ENCODE measurements at places on chromosomes 1 and 21.
A peak's percentile ranks its signal among the peaks of the same experiment; 100 is the strongest.

DNA sequence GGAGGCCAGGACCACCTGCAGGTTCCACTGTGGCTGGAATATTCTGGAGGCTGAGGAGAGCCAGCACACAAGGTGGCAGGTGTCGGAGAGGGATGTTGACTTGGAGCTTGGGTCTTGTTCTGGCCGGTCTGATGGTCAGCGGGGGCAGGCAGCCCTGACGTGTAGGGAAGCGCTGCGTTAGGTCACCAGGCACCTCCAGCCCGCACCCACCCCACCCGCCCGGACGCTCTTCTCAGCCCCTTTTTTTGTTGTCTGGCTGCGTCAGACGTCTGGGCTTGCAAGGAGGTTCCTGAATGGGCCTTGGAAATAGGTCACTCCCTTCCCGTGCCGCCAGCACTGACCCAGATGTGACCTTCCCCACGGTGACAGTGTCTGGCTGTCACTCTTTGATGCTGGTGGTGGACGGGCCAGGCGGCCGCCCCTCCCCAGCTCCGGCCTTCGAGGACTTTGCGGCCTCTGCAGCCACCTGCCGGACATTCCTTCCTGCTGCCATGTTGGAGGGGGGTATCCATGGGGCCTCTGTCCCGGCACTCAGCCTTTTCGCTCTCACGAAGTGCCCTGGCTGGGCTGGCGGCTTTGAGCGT, 30.1 kb downstream of the SPSB1 start:
- DNase-seq = no peak

DNA sequence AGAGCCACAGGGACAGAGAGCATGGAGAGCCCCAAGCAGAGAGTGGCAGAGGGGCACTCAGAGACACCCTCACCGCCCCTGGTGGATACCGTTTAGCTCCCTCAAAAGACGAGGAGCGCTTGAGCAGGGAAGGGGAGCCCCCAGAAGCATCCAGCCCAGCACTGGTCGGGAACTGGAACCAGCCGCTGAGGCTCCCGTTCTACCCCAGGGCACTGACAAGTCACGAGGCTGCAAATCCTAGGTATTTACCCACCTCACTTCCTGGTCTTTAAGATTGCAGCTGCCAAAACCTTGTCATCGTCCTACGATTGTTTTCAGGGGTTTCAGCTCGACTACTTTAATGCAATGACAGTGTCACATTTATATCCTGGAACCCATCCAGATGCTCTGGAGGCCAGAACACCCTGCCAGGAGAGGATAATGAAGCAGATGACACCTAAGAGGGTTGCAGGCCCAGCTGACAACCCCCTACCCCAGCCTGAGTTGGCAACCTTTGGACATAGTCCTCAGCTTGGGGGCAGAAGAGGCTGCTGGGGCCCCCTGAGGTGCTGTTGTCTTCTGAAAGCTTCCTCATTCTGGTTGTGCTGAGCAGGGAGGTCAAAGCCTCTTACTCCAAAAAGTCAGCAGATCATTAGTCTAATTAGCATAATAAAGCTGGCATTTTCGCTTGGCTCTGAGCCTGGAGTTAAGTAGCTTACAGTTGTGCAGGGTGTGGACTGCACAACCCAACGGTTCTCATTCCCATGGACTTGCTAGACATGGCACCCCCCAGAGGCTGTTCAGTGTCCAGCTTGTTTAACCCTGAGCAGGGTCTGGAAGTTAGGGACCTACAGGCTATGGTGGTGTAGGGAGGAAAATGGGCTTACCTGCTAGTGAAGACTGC, 20.6 kb upstream of the BACE2 start:
- DNase-seq = peak; percentile 44

- no peak for DNase-seq
These were observed 56.8 kb downstream of the NFIA start for GRCh38 chr1:61138921-61139774.

DNA sequence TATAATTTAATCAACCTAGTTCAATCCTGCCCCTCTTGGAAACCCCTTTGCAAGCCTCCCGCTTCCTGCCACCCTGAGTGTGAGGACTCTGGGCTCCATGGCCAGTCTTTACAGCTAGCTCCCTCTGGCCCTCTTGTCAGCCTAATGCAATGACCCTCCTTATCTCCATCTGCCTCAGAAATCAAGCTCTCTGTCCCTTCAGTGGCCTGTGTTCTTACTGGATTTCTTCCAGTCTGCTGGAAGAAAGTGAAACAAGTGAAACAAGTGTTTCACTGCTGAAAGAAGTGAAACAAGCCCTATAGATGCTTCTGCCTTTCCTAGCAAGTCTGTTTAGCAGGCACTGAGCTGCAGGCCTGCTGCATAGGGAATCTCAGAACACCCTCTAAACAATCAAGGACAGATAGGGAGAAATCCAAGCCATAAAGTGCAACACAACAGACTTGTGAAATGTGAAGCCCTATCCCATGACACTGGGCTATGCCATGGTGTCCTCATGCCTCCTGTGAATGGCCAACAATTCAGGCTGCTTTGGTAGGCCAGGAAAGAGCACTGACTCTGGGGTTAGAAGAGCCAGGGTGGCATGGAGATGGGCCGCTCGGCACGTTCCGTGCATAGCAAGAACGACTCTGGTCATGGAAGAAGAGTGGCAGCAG, 55.9 kb downstream of the FAM163A start:
- no peak for DNase-seq

DNA sequence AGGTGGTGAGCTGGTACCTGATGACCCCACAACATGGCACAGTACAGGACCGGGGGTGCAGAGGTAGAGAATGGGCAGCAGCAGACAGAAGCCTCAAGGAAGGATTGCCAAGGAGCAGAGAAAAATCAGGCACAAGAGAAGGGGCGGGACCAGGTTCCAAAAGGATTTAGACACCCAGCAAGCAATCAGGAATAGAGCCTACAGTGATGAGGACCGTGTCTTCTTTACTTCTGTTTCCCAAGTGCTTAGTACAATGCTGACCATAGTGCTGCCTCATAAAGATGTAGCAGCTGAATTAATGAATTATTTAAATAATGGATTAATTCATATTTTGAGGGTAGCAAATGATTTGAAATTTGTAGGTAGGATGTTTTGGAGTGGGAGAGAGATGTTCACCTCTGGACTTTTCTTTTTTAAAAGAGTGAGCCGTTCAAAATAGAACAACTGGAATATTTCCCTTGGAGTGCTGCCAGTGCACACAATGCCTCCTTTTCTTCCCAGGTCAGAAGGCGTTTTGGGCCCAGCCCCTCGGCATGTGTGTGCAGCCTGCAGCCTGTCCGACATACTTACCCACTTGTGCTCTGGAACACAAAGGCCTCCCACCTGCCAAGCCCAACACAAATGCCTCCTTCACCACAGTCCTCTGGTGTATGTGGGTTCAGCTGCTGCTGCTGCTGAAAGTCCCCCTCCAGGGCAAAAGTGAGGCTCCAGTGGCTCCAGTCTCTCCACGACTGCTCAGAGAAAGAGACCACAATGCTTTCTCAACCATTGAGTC, 19.6 kb downstream of the KANK4 start:
- DNase-seq = peak; percentile 18

GRCh38 chr1:82783044-82783443, 982.3 kb downstream of the ADGRL2 start:
- no peak for DNase-seq

- DNase-seq = no peak
These were observed 8.4 kb downstream of the MX2 start for GRCh38 chr21:41369920-41370839.

DNA sequence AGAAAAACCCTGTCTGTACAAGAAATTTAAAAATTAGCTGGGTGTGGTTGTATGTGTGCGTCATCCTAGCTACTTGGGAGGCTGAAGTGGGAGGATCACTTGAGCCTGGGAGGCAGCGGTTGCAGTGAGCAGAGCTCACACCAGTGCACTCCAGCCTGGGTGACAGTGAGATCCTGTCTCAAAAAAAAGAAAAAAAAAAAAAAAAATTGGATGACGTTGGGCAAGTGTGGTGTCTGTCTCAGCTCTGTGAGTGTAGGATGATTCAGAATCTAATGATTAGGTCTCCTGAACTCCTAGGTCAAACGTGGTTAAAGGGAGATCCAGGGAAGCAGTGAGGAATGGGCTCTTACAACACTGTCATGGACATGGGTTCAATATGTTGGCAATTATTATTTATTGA, 435.9 kb downstream of the KIF26B start:
- no peak for DNase-seq
